ENCODE measurements at places on chromosomes 4 and X. TPM values are rescaled to one million over a fixed set of nuclear protein-coding genes. Genes with fewer than 3 reads are reported as not detected.

Gene FOXR2
- total RNA-seq, result not detected

Gene ARHGAP36
- not detected for total RNA-seq

GRCh38 chr4:52588771-52589591 is 70.1 kb downstream of the USP46 start:
- H3K4me3 ChIP-seq, result no peak overlapping the region
- no peaks in the 10 kb centered on the region for H3K36me3 ChIP-seq
- peaks cover 3% of the 10 kb centered on the region for H3K27me3 ChIP-seq
- H3K4me1 ChIP-seq, result no peaks in the 10 kb centered on the region

DNA sequence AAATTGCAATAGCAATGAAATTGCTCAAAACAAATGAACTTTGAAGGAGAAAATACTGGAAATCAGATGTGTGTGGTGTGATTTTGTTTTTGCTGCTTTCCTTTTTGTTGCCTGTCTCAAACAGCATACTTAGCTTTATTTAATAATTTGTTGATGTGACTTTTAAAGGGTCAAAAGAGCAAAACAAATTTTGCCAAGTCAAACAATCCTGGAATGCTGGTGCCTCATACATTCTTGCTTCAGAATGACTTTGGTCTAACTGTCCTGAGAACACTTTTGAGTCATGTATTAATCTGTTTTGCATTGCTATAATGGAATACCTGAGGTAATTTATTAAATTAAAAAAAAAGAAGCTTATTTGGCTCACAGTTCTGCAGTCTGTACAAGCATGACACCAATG is 3.4 kb downstream of the PF4V1 start:
- H3K36me3 ChIP-seq, result no peaks in the 10 kb centered on the region
- H3K27ac ChIP-seq, result no peak overlapping the region
- H3K4me1 ChIP-seq, result no peaks in the 10 kb centered on the region
- H3K27me3 ChIP-seq, result peaks cover 21% of the 10 kb centered on the region
- DNase-seq, result no peak

All from activated B cell treated with CpG ODN at 0.5 μM for 24 hours (primary cell).